NCI-H187 treated with DMSO at 0.1 percent for 48 hours (cell line): ENCODE measurements at places on chromosomes 5 and 9.

DNA sequence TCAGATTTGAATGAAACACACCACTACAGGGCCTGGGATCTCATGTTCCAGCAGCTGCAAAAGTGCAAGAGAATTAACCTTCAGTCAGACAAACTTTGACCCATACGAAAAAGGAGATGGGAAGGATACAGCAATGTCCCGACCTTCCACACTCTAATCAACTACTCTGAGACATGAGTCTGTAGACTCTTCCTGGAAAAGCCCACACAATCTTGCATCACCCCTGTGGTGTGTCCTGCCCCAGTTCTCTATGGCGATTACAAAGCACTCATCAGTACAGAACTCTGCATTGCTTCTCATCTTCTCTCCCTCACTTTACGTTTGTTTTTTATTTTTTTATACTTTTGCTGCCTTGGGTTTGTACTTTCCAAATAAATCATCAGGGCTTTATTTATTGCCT is 241.0 kb upstream of the KIF2A start:
- no peak for DNase-seq

GRCh38 chr9:33264003-33264472 is 470 bp downstream of the BAG1 start:
- DNase-seq: no peak

- no peak for DNase-seq
Measured at GRCh38 chr9:103261951-103262350, 266.8 kb downstream of the CYLC2 start.

GRCh38 chr9:101586651-101587050 is 8.1 kb downstream of the PPP3R2 start:
- DNase-seq: no peak

GRCh38 chr5:40571729-40572128 is 108.0 kb upstream of the PTGER4 start:
- DNase-seq: no peak

- no peak for DNase-seq
Measured at GRCh38 chr9:134985451-134985850, 67.7 kb upstream of the FCN1 start.

- no peak for DNase-seq
Measured at GRCh38 chr5:123610209-123610608, 98.2 kb downstream of the CSNK1G3 start.

DNA sequence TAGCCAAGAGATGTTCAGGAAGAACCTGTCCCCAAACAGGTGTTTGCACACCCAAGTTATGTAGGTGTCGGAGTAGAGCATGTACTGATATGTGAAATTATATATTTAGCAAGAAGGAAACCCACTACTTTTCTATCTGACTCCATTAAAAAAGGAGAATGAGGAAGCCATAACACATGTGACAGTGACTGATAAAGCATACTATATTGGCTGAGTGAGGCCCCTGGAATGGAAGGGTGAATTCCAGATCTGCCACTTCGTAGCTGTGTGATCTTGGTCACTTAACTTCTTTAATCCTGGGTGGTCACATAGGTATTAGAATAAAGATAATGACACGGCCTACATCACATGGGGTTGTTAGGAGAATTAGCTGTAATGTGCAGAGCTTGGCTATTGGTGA is 116.0 kb upstream of the MAN2A1 start:
- no peak for DNase-seq

DNA sequence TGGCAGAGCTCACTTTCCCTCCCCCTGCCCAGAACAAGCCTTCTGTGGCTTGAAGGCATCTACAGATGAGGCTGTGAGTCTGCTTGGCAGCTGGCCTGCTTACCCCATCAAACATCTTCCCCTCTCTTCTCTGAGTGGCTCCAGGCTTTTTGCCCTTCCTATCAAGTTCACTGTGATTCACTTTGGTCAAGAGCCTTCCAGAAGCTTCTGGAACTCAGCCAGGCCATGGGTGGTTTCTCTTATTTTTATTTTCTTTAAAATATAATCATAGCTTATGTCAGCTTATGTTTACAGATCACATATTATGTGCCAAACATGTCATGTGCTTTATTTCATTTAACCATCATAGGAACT is 267.0 kb downstream of the SEC61B start:
- DNase-seq: no peak

- no peak for DNase-seq
Measured at GRCh38 chr5:173326501-173326960, 1.7 kb downstream of the STC2 start.

GRCh38 chr9:4573634-4574389 is 83.5 kb downstream of the SLC1A1 start:
- DNase-seq: no peak

DNA sequence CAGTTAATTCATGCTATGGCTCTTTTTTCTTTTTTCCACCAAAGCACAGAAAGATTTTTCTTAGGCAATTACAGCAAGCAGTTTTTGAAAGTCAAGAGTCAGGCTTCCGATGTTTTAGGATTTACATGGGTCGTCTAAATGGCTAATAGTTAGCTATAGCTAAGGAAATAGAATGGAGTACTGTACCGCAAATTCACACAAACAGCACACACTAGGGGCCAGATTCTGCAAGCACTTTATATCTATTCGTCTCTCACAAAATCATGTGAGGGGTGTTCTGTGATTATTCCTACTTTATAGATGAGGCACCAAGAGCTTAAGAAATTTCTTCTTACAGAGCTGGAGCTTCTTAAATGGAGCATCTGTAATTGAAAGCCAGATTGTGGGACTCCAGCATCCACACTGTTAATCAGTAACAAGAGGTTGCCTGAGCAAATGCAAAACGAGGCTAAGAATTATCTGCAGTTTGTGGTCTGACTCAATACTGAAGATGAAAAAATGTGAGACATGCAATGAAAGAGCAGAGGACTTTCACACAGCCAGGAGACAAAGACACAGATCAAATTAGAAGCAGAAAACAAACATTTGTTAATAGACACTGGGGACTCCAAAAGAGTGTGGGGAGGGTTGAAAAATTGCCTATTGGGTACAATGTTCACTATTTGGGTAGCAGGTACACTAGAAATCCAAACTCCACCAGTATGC is 62.7 kb upstream of the CTXN3 start:
- DNase-seq: no peak

DNA sequence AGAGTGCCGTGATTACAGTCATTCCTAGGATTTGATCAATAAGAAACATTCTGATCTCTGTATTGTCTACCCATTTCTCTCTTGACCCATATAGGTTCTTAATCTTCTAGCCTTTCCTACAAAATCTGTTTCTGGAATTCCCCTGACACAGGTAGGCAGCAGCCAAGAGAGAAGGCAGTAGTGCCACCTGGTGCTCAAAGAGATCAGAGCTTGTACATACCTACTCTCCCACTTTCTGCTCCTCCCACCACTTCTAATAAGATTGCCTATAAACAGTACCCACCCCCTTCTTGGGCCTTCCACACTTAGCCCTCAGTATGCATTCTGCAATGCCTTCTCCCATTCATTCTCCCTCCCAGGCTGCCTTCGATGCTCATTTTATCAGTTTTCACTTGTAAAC is 117.4 kb upstream of the RORB start:
- peak; percentile 20 for DNase-seq

- DNase-seq: no peak
Measured at GRCh38 chr9:14030375-14031059, 283.4 kb downstream of the NFIB start.

DNA sequence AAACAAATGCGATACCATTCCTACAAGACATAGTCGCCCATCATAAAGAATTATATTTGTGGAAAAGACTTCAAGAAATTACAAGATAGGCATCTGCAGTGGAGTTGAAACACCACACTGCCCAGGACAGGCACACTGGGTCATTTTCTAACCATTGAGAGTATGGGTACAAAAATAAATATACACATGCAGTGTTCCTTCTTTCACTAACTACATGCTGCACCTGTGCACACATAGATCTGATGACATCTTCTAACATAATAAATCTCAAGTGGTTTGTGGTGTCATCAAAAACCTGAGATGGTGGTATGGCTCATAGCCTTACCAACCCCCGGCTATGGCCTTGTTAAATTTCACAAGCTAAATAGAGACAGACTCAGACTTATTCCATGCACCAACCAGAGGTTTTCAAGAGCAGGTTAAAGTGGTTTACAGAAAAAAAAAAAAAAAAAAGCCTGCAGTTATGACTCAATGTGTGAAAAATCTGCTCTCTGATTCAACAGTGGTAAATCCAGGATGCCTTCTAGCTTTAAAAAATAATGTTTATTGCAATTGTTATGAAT is 12.4 kb upstream of the NFIB start:
- peak; percentile 89 for DNase-seq

DNA sequence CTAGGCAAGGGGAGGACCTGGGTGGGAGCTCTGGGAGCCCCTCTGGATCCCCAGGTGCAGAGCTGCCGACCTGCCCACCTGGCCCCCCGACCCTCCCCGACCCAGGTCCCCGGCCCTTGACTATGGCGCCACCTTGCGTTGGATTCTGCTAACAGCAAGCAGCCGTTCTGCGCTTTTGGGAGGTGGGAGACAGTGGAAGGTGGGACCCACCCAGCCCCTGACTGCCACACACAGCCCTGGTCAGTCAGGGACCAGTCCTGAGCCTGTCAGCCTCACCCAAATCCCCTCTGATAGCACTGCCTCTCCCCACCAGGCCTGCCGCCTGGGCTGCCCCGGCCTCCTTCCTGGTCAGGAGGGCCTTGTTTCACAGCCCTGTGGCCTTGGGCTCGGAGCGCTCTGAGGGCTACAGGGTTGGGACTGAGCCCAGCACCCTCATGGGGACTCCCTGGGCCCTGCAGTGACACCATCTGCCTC is 77.9 kb downstream of the HMCN2 start:
- no peak for DNase-seq

DNA sequence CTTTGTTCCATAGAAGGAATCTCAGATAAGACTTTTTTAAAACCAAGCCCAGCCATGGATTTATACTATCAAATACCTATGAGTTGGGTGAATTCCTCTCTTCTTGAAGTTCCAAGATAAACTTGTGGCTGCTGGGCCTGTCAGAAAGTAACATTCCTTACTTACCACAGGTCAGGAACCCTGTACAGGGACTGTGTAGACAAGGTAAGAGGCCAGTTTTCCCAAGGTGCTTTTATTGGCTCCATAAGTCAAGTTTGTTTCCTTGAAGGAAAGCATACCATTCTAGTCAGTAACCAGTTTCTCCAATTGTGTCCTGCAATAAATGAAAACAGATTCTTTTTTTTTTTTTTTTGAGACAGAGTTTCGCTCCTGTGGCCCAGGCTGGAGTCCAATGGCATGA is 8.8 kb upstream of the CLTB start:
- no peak for DNase-seq

DNA sequence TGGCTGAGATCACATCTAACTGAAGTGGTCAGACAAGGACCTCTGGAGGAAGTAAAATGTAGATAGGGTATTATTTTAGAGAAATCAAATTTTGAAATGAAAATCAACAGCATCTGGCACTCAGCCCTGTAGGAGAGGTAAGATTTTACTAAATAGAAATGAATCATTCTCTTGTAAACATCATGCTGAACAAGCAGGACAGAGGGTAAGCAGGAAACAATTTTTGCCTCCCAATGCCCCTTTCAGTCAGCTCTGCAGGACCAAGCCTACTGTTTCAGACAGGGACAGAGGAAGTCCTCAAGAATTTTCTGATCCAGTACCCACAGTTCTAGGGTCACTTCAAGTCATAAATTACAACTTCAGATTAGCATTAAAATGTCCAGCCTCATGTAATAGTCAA is 190.1 kb downstream of the ESM1 start:
- DNase-seq: no peak

GRCh38 chr5:132227485-132228240 is at the start of gene P4HA2:
Gene P4HA2, minus strand, starts transcription at chr5:132227853. Its CDS starts 9,227 bp downstream, at chr5:132218626.
- no peak for DNase-seq
